ENCODE measurements at places on chromosomes 5 and 9.
A peak's percentile ranks its signal among the peaks of the same experiment; 100 is the strongest.

GRCh38 chr9:128001779-128002298, 21.1 kb upstream of the EEIG1 start:
- peak; percentile 40 for DNase-seq

- DNase-seq = no peak
Observed at GRCh38 chr5:151662805-151663204, 23.9 kb downstream of the SPARC start.

- no peak for DNase-seq
Observed at GRCh38 chr9:83081846-83082245, 18.9 kb upstream of the RASEF start.

GRCh38 chr5:134989266-134989830, 21.6 kb downstream of the CATSPER3 start:
- DNase-seq = no peak

GRCh38 chr9:38181232-38181631, 112.2 kb upstream of the SHB start:
- DNase-seq = no peak

DNA sequence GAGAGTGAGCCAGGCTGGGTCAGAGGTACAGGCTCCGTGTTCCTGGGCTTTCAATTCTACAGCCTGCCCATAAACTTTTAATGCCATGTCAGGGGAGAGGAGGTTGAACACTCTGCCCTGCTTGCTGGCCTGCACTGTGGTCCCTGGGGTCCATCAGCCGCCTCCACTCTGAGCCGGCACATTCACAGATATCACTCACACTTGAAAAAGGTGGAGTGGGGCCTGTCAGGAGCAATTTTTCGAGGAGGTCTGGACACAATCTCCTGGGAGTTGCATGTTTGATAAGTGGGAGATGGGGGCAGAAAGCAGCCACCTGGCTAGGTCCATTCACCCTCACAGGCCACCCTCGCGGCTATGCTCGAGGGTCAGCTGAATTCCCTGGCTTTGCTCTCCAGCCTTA, 22.9 kb downstream of the S1PR3 start:
- no peak for DNase-seq

- no peak for DNase-seq
Observed at GRCh38 chr9:89400403-89401116, 82.3 kb downstream of the SECISBP2 start.

DNA sequence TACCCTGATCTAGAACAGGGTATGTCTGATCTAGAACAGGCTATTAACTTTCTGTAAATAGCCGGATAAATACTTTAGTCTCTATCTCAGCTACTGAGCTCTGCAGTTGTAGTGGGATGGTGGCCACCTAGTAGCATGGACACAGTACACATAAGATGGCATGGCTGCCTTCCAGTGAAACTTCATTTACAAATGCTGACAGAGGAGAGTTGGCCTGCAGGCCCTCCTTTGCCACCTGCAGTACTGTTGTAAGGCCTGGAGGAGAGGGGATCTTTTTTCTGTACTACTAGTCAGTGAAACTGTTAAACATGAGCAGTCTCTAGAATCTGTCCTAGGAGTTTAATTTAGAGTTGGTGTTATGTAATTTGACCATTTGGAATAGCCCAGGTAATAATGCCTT, 86.0 kb downstream of the TRIO start:
- no peak for DNase-seq

GRCh38 chr5:124902097-124902821, 155.8 kb upstream of the ZNF608 start:
- no peak for DNase-seq

GRCh38 chr5:43227655-43228054, 35.6 kb downstream of the NIM1K start:
- DNase-seq = peak; percentile 49

DNA sequence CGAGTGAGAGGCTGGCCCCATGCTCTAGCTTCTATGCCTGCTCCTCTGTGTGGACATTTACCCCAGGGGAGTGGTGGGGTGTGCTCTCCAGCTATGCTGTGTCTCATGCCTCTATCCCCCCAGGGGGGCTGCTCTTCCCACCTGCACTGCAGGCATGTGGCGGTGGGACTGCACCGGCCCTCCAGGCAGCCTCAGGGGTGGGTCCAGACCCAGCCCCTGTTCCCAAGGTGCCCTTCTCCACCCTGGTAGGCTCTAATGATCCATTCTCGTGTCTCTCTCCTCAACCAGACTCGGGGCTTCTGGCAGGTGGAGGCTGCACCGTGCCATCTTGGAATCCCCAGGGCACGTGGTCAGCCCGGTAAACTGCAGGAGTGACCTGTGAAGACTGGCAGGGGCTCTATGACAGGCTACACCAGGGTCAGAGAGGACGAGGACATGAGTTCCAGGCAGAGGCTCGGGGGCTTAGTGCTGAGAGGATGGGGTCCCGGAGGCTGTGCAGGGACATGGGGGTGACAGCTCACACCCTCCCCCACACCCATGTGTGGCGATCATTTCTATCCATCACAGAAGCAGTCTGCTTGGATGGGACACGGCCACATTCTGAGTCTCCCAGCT, 22.7 kb upstream of the COL5A1 start:
- no peak for DNase-seq

DNA sequence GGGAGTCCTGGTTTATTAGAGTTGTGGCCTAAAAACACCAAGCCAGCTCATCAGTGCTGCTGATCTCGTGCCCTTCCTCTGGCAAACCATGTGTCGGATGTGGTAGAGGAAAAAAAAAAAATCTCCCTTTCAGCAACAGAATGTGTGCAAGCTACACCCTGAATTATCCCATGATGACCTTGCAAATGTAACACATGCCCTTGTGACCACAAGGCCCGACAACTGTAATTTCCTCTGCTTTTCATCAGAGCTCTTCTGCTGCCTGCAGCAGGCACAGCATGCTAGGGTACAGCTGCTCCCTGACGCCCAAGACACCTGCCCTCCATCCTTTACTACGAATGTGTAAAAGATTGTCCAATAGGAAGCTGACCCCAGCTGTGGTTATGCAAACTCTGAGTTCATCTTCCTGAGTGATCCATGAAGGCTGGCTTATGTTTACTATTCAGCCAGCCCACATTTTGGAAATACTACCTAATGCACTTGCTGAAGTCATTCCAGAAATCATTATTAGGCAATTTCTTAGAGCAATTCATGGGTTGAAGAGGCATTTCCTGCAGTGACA, 14.6 kb upstream of the BNC2 start:
- DNase-seq = no peak

- peak; percentile 18 for DNase-seq
Observed at GRCh38 chr9:77176686-77177142, 620 bp upstream of the VPS13A start.

- DNase-seq = no peak
Observed at GRCh38 chr5:122940890-122941289, 95.5 kb downstream of the SNX24 start.

- DNase-seq = no peak
Observed at GRCh38 chr9:109918339-109919163, 138.6 kb downstream of the PALM2AKAP2 start.

DNA sequence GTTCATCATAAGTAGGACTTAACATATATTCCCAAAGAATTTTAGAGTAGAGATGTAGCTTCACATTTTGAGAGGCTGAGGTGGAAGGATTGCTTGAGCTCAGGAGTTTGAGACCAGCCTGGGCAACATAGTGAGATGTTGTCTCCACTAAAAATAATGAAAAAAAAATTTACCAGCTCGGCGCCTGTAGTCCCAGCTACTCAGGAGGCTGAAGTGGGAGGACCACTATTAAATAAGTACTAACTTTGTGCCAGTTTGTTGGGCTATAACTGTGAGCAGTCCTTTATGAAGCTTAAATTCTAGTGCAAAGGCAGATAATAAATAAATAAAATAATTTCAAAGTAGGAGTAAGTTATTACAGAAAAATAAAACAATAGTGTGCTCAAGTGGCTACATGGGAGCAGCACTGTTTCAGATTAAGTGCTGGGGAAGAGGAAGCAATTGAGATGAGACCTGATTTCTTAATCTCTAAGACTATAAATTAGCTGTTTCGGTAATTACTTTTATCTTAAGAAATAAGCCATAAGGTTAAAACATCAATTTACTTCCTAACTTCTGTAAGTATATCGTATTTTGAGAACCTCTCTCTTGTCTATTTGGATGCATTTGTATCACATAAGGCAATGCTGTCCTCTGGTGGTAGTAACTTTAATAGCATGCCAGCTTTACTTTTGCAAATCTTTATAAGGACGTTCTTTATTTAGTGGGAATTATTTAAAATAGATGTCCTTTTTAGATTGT, 98.9 kb downstream of the CSNK1G3 start:
- no peak for DNase-seq

DNA sequence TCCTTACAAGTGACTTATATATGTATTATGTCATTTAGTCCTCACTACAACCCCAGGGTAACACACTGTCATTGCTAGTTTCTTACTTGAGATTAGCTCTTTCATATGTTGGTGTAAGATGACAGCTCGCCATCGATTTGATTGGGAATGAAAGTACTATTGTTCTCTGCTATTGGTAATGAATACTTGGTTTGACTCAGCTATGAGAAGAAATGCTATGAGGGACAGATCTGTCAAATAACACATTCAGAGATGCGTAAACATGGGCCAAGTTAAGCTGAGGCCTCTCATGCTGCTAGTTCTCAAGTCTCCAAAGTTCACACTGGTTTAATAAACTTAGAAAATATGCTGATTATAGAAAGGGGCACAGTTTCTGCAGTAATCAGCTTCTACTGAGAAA, 142.7 kb downstream of the SGCD start:
- no peak for DNase-seq

DNA sequence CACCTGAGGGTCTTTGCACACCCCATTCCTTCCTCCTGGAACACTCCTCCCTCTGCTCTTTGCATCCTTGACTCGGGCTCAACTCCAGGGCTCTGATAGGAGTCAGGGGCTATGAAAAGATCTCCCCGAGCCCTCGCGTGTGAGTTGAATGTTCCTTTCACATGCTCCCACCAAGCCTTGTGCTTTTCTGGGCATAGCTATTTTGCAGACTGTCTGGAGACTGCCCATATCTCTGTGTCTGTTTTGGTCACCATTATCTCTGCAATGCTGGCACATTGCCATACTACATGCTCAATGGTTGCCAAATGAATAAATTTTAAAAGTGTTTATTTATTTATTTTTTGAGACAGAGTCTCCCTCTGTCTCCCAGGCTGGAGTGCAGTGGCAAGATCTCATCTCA, 56.9 kb upstream of the PLPP1 start:
- DNase-seq = no peak

DNA sequence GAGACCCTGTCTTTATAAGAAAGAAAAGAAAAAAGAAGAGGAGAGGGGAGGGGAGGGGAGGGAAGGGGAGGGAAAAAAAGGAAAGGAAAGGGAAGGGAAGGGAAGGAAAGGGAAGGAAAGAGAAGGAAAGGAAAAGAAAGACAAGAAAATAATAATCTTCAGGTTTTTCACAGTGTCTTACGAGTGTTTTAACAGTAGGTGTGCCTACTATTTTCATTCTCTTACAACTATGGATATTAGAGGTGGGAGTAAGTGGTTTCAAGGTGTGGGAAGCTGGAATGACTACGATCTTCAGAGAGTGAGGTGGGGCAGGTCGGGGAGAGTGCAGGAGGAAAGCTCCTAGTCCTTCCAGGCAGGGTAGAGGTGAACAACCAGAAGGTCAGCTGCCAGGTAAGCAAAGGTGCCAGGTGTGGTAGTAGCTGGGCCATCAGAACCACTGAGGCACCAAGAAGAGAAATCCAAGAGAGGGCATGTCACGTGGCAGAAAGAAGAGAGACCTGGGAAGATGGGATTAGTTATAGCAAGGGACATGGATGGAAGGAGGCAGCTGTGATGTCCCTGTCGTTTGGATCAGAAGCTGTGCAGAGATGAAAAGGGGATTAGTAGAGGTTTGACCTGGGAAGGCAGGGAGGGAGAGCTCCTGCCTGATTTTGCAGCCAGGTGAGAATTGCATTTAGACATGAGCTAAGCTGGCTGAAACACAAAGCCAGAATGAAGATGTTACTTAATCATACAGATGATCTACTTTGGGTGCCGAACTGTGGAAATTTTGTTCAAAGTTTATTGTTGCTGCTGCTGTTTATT, 95.4 kb downstream of the OTULIN start:
- DNase-seq = no peak

DNA sequence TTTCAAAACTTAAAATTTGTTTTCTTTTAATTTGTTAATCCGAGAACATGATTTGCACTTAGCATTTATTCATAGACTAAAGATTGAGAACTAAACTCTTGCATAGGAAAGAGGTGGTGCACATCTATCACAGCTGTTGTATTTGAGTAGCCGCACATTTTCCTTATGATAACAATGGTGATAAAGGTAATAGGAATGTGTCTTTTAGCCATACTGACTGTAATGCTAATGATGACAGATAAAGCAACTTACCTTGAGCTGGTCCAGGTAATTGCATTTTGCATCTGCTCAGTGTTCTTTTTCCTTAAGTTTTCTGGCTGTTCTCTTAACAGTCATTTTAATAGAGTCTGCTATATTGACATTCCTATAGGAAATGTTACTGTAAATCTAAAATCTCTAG, 19.0 kb downstream of the PHAX start:
- DNase-seq = no peak

- DNase-seq = no peak
Observed at GRCh38 chr9:7984692-7985091, 185.1 kb upstream of the DMAC1 start.

DNA sequence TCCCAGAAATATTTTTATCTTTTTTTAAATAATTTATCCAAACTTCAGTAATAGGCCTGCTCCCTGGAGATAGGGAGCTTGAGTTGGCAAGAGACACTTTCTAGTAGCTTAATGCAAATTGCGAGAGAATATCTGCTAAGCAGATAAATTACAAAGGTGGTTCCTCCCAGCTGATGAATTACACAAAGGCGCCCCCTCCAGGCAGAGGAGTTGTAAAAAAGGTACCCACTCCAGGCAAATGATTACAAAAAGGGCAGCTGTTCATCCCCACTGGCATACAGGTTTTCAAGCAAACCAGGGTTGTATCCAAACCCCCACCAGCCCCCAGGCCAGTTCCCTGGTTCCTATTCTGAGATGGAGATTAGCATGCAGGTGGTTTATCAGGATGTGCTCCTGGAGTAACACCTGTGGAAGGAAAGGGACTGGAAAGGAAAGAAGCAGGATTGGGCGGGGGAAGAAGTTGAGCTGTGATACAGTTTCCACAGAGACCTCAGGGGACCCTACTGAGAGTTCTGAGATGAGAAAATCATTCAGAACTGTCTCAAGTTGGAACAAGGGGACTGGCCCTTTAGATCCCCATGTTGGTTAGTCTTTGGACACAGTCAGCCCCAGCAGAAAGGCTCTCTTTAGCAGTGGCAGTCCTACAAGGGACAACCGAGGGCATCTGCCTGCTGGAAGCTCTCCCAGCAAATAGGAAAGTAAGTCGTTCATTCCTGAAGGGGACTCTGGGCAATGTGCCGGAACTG, 25.5 kb downstream of the ESM1 start:
- DNase-seq = no peak

- no peak for DNase-seq
Observed at GRCh38 chr9:134179595-134179917, 15.2 kb upstream of the RNU6ATAC start.

GRCh38 chr9:125549465-125549871, 157.5 kb downstream of the MAPKAP1 start:
- DNase-seq = no peak

GRCh38 chr5:136030956-136031611, 2.3 kb downstream of the TGFBI start:
- DNase-seq = no peak

All from 8988T (cell line).